Cardiac muscle cell (in vitro differentiated cells and primary cell): ENCODE measurements at places on chromosomes 5 and 9. TPM values are rescaled to one million over a fixed set of nuclear protein-coding genes. Genes with fewer than 3 reads are reported as not detected.

The KIAA0825 gene
- polyA plus RNA-seq, result 1.3 and 1.5 TPM in 2 replicates

The PCDHA13 gene
- polyA plus RNA-seq, result 0.27 and 0.34 TPM in 2 replicates

The GLRA1 gene
- not detected in 2 replicates for polyA plus RNA-seq

The IL13 gene
- not detected in 2 replicates for polyA plus RNA-seq

The DNAJC25 gene
- polyA plus RNA-seq, result 8.2 and 10.4 TPM in 2 replicates

The DMRT3 gene
- polyA plus RNA-seq, result not detected in 2 replicates

The GNA14 gene
- polyA plus RNA-seq, result 0.21 and 1.2 TPM in 2 replicates

The LMX1B gene
- polyA plus RNA-seq, result not detected in 2 replicates

The RGS7BP gene
- not detected in 2 replicates for polyA plus RNA-seq

The MLANA gene
- polyA plus RNA-seq, result 0.94 TPM in 1 of 2 replicates, not detected in the other

The FCN2 gene
- not detected in 2 replicates for polyA plus RNA-seq
